ENCODE measurements at places on chromosomes 4 and X. TPM values are rescaled to one million over a fixed set of nuclear protein-coding genes. Genes with fewer than 3 reads are reported as not detected.
A peak's percentile ranks its signal among the peaks of the same experiment; 100 is the strongest.

The CLDN34 gene
- not detected for total RNA-seq

The ASMT gene
- total RNA-seq, result not detected

The EXOSC9 gene
- 50.5 TPM for total RNA-seq

The ADAM29 gene
- not detected for total RNA-seq

The ZMAT1 gene
- 1.9 TPM for total RNA-seq

The FRMPD4 gene
- total RNA-seq, result not detected

The GIMD1 gene
- not detected for total RNA-seq

The SPP1 gene
- 1.1 TPM for total RNA-seq

The P2RY8 gene
- 61.3 TPM for total RNA-seq

The DKK2 gene
- not detected for total RNA-seq

The FSTL5 gene
- 0.28 TPM for total RNA-seq

The SHROOM4 gene
- 0.03 TPM for total RNA-seq

GRCh38 chr4:7419961-7420660, 14.6 kb downstream of the PSAPL1 start:
- no peak for DNase-seq

GRCh38 chr4:1209821-1210220, 37.4 kb upstream of the SPON2 start:
- no peak for DNase-seq

DNA sequence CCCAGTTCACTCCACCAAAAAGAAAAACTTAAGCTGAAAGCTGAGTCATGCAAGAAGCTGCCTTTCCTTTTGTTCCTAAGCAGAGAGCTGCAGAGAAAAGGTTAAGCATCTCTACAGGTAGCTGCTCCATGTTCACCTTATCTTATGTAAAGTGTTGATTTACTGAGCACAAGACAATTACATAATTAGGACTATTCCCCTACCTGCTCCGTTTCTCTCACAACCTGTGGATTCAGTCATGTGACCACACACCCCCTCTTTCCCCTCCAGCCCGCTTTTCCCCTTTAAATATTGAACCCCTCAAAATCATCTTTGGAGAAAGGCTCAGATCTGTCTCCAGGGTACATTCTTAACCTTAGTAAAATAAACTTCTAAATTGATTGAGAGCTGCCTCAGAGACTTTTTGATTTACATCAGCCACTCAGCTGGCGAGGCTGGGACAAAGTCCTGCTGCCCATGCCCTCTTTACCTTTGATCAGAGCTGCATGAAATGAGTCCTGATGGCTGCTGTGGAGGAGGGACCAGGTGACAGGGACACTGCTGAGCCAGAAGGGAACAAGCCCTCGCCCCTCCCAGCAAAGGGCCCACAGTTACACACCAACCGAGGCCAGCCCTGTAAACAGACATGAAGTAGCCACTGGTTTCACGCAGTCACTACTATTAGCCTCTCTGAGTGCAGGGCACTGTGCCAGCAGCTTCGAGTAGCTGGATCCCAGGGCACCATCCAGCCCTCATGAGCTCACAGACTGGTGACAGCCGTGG, 53.9 kb upstream of the C4orf50 start:
- no peak for DNase-seq

DNA sequence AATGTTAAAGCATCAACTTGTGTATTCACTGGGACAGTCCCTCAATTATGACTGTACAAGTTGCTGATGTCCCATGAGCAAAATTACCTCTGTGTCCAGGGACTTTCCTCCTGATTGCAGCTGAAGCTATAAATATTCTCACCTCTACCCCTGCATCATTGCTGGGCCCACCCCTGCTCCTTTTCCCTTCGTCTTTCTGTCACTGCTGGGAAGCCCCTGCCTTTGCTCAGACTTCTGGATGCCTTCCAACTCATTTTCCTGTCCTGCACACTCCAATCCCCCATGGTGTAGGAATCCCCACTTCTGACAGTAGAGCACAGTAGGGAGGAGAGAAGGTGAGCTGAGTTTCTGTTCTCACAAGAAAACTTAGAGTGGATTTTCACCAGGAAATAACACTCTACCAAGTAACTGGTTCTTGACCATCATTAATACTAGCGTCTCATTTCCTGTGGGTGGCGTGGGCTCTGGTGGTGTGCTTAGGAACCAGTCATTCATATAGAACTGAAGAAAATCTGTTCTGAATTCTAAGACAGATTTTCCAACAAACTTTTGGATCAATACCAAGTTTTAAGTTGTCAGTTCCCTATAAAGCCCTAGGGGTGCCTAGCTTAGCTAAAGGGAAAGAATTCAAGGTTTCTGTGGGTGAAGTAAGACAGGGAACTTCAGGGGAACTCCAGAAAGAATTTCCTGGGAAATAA, 136.2 kb upstream of the MED14 start:
- DNase-seq, result peak; percentile 87

GRCh38 chr4:84821064-84821463, 145.4 kb downstream of the WDFY3 start:
- DNase-seq, result no peak

- no peak for DNase-seq
Measured at GRCh38 chrX:44483965-44484606, 58.6 kb downstream of the FUNDC1 start.

DNA sequence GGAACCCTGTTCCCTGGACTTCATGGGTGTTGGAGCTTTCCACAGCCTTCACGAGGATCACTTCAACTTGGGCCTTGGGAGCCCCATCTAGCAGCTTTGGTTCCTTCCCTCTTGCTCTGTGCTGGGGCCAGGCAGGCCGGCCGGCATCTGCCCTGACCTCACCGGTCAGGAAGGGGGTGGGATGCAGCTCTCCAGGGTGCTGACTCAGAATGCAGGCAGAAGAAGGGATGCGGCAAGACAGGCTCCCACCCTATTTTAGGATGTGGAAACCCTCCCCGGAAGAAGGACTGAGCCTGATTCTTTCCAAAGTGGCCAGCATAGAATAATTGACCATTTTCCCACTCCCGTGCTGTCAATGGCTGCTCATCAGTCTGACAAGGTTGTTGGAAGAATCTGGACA, 47.1 kb downstream of the FHDC1 start:
- DNase-seq, result no peak

- DNase-seq, result no peak
Measured at GRCh38 chr4:184500748-184501589, 26.6 kb upstream of the IRF2 start.

DNA sequence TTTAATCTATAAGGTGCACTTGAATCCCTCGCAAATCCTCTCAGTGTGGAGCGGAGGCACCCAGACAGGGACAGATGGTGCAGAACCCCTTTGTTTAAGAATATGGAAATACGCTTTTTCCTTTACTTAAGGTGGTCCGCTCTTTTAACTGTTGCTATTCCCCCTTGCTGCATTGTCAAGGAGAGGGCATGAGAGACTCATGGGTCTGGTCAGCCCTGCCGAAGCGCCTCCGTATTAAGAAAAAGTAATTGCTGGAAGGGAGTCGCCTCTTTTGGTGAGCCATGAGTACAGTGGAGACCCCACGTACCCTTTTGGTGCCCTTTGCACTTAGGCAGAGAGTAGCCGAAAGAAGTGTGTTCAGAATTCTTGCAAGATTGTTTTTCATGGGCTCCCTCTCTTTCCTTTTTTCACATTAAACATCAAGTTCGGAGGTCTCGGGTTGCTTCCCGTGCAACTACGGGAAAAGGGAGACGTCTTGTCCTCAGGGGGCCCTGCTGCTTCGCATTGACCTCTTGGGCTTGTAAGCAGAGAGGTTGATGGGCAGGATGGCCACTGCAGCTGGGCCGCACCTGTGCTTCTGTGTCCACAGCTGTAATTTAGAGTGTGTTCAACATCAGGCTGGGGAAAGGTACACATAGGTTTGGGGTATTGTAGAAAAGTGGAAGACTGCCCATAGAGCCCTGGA, 109.6 kb downstream of the SPRY1 start:
- no peak for DNase-seq

DNA sequence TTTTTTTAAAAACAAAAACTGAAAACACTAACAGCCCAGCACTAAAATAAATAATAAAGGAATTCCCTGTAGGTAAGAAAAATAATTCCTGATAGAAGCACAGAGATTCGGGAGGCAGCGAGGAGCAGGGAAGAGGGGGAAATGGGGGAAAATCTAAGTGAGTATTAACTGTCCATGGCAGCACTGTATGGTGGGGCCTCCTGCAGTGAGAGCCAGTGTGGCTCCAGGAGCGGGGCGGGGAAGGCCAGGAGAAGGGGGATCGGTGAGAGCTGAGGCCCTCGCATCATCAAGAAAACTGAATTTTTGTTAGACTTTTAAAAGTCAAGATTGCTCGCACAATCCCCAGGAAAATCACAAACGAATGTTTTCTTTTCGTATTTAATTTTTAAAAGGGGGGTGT, 14.1 kb downstream of the RNF212 start:
- no peak for DNase-seq

GRCh38 chr4:5796976-5797375, 86.0 kb downstream of the EVC start:
- DNase-seq, result no peak

- DNase-seq, result peak; percentile 45
Measured at GRCh38 chr4:6674500-6675149, 19.1 kb upstream of the S100P start.

DNA sequence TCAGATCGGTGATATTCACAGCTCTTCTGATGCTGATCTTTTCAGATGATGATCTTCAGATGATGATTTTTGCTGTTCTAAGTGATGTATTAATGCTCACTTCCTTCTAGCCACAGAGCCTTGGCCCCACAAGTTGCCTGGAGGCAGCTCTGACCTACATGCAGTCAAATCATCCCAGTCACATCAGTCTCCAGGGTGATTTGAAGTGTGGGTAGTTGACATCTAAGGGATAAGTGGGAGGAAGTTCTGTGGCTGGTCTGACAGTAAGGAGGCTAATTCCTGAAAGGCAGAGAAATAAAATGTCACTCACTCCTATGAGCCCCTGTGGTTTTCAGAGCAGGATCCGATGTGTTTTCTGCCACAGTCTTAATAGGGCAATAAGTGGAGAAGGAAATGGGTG, 79.8 kb upstream of the RPL34 start:
- DNase-seq, result no peak

- DNase-seq, result no peak
Measured at GRCh38 chrX:50643525-50644137, 170.4 kb downstream of the SHROOM4 start.

DNA sequence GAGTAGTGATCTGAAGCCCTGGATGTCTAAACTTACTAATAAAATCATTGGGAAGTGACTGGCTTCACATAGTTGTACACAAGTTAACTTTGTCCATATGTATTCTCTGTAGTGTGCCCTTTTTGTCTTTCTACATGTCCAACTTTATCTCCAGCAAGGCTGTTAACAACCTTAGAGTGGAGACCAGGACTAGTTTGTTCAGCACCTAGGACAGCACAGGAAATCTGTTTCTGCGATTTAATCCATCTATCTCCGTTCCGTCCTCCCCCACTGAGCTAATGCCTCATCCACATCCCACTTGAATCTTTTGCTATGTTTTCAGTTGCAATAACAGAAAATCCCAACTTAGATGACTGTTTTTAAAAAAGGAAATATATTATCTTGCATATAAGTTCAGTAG, 3.4 kb upstream of the ARR3 start:
- no peak for DNase-seq

- DNase-seq, result no peak
Measured at GRCh38 chr4:177313263-177313662, 3.6 kb downstream of the NEIL3 start.

GRCh38 chr4:43560047-43560446, 667.5 kb downstream of the GRXCR1 start:
- no peak for DNase-seq

DNA sequence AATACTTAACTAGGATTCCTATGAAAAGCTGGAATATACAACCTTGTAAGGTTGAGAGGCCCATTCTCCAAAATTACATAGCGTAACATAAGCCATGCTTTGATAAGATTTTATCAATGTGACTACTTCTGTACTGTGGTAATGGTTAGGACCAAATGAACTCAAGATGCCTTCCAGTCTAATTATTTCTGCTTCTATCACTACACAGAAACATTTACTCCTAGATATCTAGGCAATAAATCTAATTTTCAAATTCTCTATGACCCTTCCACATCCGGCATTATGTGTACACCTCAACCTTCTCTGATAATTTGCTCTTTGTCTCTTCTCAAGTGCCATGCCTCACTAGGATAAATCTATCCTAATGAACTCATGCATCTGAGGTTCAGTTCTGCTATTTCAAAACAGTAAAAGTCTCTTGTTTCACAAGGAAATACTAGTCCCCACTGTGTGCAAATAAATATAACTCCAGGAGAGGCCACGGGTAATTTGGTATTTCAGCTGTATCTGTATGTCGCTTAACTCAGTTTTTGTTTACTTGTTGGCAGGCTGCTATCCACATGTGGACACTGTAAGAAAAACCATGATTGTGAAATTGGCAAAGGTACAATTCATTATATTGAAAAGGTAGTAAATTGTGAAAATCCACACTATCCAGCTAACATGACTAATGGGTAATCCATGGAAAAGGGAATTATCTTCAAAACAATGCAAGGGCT, 93.3 kb downstream of the PRDM5 start:
- DNase-seq, result no peak

- DNase-seq, result no peak
Measured at GRCh38 chr4:107548211-107548905, 171.7 kb downstream of the PAPSS1 start.

GRCh38 chrX:118862091-118862490, 38.5 kb downstream of the ZCCHC12 start:
- no peak for DNase-seq

DNA sequence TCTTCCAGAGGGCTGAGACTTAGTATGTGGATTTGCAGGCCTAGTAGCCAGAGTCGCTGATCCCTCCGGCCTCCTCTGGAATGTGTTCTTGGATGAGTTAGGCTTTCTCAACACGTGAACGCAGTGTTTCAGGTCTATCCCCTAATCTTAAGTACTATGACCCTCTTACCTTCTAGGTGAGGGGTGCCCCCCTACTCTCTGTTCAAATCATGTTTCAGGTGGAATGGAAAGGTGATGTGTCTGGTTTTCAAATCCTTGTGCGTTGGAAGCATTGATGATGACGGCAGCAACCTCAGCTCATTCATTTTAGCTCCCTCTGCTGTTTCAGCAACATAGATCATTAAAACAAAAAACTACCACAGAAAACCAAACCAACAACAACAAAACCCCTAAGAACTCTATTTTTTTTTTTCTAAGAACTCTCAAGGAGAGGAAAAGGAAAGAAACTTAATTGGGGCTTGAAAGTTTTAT, 56.4 kb downstream of the RWDD4 start:
- no peak for DNase-seq

DNA sequence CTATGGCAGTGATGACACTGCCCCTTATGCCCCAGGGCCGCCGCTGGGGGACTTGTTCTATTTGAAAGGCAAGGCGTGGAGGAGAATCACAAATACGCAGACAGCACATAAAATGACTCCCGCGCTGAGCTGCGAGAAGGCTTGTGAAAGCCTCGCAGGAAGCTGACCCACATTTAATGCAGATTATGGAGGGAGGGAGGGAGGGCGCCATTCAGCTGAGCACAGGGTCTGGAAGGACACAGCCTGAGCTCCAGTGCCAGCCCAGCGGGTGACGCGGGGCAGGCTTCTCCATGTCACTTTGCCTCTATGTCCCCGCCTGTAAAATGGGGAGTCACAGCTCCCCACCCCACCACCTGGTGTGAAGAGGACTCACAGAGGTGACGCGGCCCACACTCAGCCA, 14.3 kb downstream of the ABLIM2 start:
- DNase-seq, result no peak

Data from GM12878 (cell line).